Left ventricle myocardium inferior (tissue), 1 donor: ENCODE measurements at places on chromosomes 11 and 22. TPM values are rescaled to one million over a fixed set of nuclear protein-coding genes. Genes with fewer than 3 reads are reported as not detected.

DNA sequence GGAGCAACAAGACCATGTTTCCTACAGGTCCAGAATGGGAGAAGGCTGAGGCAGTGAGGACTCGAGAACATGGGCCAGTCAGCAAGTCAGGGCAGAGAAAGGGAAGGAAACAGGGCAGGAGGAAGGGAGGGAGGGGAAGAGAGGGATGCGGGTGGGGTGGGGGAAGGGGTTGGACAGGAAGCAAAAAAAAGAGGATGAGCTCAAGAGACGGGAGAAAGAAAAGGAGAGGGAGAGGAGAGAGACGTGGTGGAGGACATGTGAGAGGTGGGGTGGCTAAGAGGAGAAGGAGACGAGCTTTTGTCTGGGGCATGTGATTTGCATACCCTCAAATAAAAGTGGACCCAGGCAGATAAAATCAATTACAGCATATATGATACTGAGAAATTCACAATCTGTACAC is 389.5 kb upstream of the B3GAT1 start:
- no peak overlapping the region for H3K27ac ChIP-seq
- H3K4me3 ChIP-seq = no peak overlapping the region
- peaks cover 92% of the 10 kb centered on the region for H3K27me3 ChIP-seq
- H3K36me3 ChIP-seq = no peaks in the 10 kb centered on the region

The HTR3B gene
- total RNA-seq = not detected

DNA sequence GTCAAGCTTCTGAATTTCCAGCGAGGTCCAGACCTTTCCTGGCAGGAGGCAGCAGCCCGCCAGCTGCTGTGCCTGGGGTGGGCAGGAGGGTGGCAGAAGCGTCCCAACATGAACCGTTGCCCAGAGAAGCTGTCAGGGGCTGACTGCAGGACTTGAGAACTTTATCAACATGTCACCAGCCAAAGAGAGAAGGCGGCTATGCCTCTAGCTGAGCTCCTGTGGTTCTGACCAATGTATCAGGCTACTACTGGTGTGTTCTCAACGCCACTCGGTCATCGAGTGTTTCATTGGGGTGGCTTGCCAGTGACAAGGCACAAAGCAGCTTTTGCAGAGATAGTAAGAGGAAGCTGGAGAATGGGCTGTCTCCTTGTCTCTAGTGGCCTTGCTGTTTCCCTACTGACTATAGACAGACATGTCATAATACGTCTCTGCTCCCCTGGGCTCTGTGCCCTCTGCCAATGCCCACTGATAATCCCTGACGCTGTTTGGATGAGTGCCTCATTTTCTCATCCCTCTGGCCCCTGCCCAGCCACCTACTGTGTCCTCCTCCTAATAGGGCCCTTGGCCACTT is 17.6 kb upstream of the ASCC2 start:
- no peak overlapping the region for H3K4me3 ChIP-seq
- H3K36me3 ChIP-seq = no peaks in the 10 kb centered on the region
- peaks cover 15% of the 10 kb centered on the region for H3K4me1 ChIP-seq
- peak overlapping the region; percentile 85 for H3K27ac ChIP-seq
- peak; percentile 77 for DNase-seq

The SYT12 gene
- total RNA-seq = 0.05 TPM

DNA sequence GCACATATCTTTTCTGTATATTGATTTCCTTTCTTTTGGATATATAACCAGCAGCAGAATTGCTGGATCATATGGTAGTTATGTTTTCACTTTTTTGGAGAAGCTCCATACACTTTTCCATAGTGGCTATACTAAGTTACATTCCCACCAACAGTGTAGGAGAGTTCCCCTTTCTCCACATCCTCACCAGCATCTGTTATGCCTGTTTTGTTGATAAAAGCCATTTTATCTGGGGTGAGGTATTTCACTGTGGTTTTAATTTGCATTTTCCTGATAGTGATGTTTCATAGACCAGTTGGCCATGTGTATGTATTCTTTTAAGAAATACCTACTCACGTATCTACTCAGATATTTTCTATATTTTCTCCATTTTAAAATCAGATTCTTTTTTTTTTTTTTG is 419.3 kb upstream of the FAT3 start:
- H3K36me3 ChIP-seq = no peaks in the 10 kb centered on the region
- no peak overlapping the region for H3K4me3 ChIP-seq
- H3K27ac ChIP-seq = no peak overlapping the region
- H3K27me3 ChIP-seq = no peaks in the 10 kb centered on the region
- DNase-seq = no peak

- no peak overlapping the region for H3K27ac ChIP-seq
- peak; percentile 75 for DNase-seq
- peak overlapping the region; percentile 41 for H3K4me3 ChIP-seq
- H3K36me3 ChIP-seq = no peaks in the 10 kb centered on the region
- no peaks in the 10 kb centered on the region for H3K27me3 ChIP-seq
These were observed 27.8 kb upstream of the PPARA start for GRCh38 chr22:46122511-46122971.
